ENCODE measurements at places on chromosomes 3 and 15.
A peak's percentile ranks its signal among the peaks of the same experiment; 100 is the strongest.

GRCh38 chr3:125231895-125232294, 19.3 kb upstream of the SLC12A8 start:
- no peak for DNase-seq

GRCh38 chr15:65184305-65184867, 756 bp downstream of the CLPX start:
- peak; percentile 50 for DNase-seq

- peak; percentile 6 for DNase-seq
Measured at GRCh38 chr3:183824761-183825455, 469 bp downstream of the MAP6D1 start.

DNA sequence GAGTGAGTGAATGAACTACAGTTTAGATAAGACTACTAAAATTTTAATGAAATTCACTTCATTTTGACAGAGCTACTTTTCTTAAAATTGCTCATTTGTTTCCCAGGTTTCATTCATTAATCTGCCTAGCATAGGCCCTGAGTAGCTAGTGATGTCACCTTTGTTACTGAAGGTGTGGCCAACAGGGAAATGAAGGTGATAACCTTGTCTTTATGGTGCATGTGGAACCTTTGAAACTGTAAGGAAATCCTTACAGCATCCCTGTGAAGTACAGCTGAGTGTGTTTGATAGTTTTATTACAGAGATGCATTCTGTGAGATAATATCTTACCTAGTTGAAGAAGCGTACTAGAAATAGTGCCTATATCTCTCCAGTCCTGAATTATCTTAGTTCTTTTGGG, 112.9 kb downstream of the AKAP13 start:
- no peak for DNase-seq

DNA sequence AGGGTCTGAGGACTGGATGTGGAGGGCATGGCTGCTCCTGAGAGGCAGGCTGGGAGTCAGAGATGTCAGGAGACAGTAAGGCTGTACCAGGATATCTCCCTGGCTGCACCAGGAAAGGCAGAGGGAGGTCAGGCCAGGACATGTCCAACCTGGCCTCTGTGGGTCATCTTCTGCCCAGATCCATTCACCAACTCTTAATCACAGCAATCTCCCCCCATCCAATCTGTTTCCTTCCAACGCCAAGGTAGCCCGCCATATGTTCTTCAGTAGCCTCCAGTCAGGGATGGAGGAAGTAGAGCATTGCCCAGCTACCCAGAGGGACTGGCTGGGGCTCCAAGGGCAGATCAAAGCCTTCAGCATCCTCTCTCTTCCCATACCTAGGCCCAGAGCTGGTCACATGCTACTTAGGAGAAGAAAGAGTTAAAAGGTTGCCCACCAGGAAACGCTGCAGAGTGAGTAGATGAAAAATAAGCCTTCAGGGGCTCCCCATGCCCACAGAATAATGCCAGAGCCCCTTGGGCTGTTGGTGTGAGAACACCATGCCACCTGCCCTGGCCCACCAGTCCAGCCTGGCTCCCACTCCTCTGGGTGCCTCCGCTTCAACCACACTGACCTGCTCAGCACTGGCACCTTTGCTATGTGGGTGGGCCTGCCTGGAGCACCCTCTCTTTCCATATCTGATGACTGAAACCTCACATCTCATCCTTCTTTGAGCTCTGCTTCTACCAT, 176.8 kb downstream of the MEGF11 start:
- no peak for DNase-seq

DNA sequence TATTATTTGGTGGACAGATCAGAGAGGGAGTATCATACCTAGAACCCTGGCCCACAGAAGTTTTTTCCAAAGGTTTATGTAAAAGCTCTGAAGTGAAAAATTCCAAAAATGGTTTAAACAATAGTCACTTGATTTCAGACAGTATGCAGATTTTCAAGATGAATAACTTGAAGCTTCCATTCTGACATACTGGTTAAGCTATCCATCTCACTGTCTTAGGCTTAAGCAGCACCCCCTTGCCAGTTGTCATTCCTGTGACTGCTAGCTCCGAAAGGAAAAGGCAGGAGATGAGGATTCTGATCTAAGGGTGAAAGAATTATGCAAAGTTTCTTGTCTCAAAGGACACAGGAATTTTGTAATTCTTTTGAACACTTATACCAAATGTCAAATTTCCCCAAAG, 337.5 kb upstream of the THBS1 start:
- no peak for DNase-seq

DNA sequence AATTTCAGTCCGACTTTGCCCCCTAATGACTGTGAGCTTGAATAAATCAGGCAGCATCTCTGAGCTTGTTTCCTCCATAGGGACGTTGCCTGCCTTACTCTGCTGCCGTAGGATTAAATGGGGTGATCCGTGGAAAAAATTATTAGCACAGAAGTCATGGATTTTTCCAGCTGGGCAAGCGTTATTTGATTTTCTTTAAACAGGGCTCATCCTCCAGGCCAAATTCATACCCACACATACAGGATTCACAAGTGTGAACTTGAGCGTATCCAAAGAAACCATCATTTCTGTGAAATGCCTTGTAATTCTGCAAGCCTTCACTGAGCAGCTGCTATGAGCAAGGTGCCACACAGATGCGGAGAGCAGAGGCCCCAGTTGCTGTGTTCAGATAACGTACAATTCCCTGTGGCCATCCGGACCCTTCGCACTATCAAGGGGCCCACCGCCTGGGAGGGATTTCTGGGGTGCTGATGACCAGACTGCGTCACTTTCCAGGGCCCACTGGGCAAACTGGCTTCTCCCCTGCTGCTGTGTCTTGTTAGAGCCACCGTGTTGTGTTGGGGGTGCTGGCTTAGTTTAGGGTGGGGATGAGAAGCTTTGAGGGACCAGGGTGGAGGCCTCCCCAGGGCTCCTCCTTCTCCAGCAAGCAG, 61.4 kb downstream of the MGLL start:
- DNase-seq: peak; percentile 77

GRCh38 chr3:175041369-175041768, 182.2 kb downstream of the NAALADL2 start:
- no peak for DNase-seq

GRCh38 chr3:36373084-36373483, 7.2 kb upstream of the STAC start:
- DNase-seq: no peak

- DNase-seq: no peak
Measured at GRCh38 chr3:126155819-126156218, 24.6 kb downstream of the ALDH1L1 start.

GRCh38 chr3:33061782-33062181, 35.2 kb downstream of the GLB1 start:
- DNase-seq: no peak

DNA sequence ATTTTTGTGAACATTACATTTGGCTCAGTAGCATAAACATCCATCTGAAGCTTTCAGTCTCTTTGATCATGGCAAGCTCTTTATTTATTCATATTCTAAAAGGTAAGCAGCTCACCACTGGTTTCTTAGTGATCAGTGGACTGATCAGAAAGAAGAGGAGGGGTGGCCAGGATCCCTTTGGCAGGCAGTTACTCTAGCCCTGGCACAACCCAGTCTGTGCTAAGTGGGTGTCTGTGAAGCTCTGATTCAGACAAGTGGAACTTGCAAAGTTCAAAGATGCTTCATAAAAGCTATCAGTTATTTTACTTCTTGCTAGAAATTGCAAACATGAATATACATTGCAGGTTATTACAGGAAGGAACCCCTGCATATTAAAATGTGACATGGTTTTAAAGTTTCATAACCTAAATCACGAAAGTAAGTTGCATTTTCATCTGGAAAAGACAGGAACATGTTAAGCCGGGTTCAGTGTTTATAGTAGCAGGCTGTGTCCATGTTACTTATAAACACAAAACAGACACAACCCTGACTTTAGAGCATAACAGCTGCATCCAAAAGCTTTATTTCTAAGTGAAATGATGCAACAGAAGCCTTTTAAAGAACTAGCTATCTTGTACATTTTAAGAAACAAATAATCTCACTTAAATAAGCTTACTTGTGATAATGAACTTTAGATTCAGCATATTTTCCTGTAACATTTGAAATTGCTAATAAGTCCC, 785.3 kb downstream of the MCTP2 start:
- no peak for DNase-seq

GRCh38 chr3:119989981-119990655, 104.1 kb downstream of the GSK3B start:
- no peak for DNase-seq

GRCh38 chr3:44682182-44682896, 30.1 kb upstream of the ZNF502 start:
- DNase-seq: no peak
